ENCODE measurements at places on chromosomes 7 and 10.

DNA sequence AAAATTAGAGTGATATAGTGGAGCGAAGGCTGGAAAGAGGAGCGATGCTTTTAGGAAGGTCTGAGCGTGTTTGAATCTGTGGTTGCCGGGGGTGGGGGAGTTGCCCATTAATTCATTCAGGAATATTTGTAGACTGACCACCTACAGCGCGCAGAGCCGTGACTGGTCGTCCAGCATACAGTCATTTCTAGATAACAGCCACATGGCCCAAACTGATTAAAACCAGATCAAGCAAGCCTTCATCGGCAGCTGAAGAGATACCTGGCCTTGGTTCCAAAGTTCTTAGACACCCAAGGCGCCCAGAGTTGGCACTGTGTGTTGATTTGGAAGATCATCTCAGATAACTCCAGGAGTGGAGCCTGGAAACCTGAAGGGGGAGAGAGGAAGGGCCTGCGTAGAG lies 1.7 kb downstream of the PROSER2 start:
- no peak for DNase-seq

DNA sequence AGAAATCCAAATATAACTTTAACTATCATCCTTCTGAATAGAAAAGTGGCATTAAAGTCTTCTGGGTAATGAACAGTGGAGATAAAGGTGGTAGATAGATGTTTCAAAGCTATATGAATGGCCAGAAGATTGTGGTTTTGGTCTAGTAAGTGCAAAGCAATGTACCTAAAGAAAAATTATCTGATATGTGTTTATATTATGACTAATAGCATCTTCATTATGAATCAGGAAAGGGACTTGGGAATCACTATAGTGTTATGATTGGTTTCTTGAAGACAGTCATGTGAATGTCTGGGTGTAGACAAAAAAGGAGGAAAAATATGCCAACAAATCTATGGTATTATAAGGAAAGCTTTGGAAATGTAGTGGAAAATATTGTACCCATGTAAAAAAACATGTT lies 3.0 kb downstream of the ZNF518A start:
- no peak for DNase-seq

DNA sequence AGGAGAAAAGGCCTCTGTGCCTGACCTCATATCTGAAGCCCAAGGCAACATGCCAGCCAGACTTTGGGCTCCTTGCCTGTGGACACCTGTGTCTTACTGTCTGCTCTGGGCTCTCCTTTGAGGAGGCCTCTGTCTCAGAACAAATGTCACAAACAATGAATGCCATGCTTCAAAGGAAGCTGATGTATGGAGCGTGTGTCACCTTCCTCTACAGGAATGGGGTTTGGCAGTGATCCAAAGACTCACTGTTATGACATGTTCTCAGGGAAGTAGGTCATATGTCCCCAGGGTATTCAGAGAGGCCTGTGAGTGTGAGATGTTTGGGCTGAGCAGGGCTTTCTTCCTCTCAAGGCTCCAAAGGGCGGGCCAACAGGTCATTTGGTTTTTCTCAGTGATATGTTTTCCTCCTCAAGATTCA lies 38.4 kb downstream of the PTPRE start:
- DNase-seq = no peak

GRCh38 chr7:130444234-130444633 lies 3.4 kb upstream of the CEP41 start:
- no peak for DNase-seq

DNA sequence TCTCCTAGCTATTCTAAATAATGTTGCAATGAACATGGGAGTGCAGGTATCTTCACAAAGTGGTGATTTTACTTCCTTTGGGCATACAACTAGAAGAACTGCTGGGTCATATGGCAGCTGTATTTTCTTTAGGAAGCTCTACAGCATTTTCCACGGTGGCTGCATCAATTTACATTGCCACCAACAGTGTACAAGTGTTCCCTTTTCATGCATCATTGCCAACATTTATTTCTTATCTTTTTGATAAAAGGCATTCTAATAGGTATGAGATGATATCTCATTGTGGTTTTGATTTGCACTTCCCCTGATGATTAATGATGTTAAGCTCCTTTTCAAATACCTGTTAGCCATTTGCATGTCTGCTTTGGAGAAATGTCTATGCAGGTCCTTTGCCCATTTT lies 52.6 kb downstream of the NT5C2 start:
- no peak for DNase-seq

- peak; percentile 66 for DNase-seq
These were observed at the start of gene GBX1 for GRCh38 chr7:151167197-151167961. TSS of gene GBX1 (minus strand) at chr7:151167694. CDS start at chr7:151167548, 146 bp downstream.

GRCh38 chr7:132553031-132553430 lies 23.2 kb downstream of the PLXNA4 start:
- DNase-seq = no peak

- no peak for DNase-seq
These were observed 1.6 kb downstream of the CAMK1D start for GRCh38 chr10:12350925-12351324.

GRCh38 chr10:50417486-50417885 lies 166.2 kb upstream of the ASAH2 start:
- no peak for DNase-seq

DNA sequence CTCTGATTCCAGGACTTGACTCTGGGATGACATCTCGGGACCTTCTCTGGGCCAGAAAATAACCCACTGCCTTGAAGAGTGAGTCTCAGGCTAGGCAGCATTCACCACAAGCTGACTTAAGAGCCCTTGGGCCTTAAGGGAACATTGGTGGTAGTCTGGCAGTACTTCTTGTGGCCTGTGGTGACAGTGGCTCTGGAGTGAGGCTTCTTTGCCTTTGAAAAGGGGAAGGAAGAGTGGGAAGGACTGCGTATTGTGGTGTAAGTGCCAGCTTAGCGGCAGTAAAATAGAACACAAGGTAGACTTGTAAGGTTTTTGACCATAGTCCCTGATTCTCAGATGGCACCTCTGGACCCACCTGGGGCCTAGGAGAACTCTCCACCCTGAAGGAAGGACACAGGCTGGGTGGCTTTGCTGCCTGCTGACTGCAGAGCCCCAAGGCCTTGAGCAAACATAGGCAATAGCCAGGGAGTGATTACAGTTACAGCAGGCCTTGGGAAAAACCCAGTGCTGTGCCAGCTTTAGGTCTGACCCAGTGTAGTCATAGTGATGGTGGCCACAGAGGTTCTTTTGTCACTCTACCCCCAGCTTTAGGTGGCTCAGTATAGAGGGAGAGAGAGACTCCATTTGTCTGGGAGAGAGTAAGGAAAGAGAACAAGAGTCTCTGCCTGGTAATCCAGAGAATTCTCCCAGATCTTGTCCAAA lies 483.9 kb downstream of the SH2D4B start:
- no peak for DNase-seq

DNA sequence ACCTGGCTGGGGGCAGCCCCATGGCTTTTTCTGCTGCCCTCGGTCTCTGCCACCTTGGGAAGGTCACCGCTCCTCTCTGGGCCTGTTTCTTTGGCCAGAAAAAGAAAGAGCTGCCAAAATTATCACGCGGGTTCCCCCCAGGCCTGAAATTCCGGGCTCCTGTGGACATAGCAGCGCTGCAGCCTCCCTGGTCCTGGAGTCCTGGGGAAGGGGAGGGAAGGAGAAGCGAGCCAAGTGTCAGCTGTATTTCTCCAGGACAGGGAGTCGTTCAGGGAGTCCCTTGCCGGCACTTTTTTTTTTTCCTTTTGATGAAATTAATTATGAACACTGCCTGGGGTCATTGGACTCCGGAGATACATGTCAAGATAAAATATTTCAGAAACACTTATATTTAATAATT lies 152.3 kb upstream of the GPR26 start:
- DNase-seq = no peak

DNA sequence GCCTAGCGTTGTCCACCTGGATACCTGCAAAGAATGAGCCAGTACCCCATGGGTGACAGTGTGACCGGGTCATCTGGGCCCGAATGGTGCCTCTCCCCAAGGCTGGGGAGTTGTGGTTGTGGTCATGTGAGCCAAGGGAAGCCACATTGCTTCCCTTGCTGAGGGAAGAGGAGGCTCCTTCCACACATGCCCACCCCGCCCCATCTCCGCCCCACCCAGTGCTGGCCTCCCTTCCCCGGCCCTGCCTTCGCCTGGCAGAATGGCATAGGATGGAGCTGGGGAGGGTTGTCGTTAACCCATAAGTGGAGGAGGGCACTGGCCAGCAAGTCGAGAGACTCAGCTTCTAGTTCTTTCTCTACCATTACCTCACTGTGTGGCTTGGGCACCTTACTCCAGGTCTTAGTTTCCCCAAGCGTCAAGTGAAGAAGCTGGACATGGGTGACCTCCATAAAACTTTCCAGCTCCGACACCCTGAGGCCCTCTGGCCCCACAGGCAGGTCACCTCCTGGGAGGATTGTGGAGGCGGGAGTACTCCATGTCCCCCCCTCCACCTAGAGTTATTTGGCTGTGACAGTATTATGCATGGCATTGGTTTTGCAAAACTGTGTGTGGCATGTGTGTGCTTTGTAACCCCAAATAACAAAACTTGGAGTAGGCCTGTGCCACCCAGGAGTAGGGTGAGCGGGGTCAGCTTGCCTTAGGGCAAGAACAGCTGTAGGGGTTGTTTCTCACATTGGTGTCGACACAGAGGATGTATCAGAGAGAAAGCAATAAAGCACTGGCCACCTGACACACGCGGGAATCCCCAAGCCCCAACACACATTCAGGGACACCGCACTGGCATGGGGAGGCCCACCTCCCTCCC lies 90.5 kb upstream of the MACROH2A2 start:
- no peak for DNase-seq

- DNase-seq = no peak
These were observed 136.9 kb upstream of the PALS2 start for GRCh38 chr7:24436131-24436920.

DNA sequence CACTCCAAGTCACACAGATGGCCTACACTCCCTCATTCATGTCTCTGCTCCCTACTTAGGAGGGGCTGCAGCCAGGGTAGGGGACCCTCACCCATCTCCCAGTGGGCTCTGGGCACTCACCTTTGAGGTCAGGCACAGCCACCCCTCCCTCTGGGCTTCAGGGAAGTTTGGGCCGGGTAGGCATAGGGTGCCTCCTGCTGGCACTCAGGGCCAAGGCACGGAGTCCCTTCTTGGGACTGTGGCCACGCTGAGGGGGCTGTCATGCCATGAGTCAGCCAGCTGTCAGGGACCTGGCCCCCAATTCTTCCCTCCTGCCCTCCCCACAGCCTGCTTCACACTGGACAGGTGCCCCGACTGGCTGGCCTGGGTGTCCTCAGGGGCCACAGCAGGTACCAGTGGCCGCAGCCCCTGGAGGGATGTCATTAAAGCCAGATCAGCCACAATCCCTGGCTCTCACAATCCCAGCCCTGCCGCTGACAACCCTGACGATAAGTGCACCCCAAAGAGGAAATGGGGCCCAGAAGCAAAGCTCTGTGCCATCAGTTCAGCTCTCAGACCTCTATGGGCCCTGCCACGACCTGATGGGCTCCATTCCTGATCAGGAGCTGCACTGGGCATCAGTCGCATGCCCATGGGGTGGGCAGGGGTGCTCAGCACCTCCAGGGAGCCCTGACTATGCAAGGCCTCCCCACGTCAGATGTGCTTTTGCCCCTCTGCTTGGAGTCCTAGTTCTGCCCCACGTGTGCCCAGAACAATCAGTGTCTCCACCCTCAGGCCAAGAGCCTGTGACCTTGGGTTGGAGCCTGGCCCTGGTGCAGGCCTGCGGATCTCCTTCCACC lies 34.1 kb upstream of the RET start:
- peak; percentile 56 for DNase-seq

DNA sequence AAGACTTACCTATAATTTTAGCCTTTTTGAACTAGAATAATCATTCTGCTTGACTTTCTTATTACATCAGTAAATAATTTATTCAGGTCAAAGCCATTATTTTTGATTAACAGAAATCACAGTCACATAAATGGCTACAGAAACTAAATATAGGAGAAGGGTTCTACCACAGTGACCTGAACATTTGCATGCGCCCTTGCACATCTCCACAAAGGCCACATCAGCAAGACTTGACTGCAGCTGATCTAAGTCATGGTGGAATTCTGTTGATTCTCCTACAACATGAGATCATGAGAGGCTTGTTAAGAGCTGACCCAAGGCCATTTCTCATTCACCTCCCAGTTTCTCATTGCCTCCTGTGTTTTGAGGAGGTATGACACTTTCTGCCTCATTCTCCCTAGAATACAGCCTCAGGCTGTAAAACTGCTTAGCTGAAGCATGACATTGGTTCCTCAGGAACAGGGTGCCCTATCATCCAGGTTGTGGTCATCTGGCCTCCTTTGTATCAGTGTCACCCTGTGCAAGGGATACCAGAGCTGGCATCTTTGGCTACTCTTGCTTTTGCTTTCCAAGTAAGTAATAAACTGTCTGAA lies 6.7 kb upstream of the IMMP2L start:
- no peak for DNase-seq
